Posterior cingulate gyrus (tissue), 11 donors: ENCODE measurements at places on chromosomes 2 and 18.

- DNase-seq = no peak
These were observed 48.6 kb downstream of the SMAD2 start for GRCh38 chr18:47881752-47882455.

- peak; percentile 98 for DNase-seq
These were observed at the start of gene CBLN2 for GRCh38 chr18:72544092-72544886. Gene CBLN2, minus strand, starts transcription at chr18:72544342. Its CDS starts 2,182 bp downstream, at chr18:72542160.

- DNase-seq = no peak
These were observed 92.7 kb downstream of the COPS8 start for GRCh38 chr2:237178396-237178795.

DNA sequence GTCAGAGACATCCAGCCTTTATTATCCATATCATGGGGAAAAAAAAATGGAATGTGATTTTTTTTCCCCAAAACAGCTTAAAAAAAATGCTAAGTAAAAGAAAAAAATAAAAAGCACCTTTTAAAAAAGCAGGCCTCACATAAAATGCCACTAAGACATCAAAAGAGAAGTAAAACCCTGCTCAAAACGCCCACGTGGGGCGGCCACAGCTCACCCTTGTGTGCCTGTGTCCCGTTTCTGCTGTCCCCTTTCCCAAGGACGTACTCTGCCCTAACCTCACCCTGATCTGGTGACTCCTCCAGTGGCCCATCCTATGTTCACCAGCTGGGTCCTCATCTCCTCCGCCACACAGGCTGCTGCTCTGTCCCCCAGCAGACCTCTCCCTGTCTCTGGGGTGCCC is 125.4 kb downstream of the NEDD4L start:
- DNase-seq = no peak

DNA sequence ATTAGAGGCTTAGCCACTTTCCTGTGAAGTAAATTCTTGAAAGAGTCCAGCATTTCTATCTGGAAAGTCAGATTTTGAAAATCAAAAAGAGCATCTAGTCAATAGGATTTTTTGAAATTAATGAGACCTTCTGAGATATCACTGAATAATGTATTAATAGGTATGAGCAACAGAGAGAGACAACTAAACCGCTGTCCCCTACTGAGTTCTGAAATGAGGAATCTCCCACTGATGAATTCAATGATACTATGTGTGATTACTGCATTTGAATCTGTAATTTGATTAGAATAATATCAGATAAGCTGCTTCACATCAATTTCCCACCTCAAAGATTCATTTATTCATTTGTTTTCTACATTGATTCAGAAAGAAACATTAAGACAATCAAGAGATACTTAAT is 252.8 kb downstream of the TMX3 start:
- no peak for DNase-seq

DNA sequence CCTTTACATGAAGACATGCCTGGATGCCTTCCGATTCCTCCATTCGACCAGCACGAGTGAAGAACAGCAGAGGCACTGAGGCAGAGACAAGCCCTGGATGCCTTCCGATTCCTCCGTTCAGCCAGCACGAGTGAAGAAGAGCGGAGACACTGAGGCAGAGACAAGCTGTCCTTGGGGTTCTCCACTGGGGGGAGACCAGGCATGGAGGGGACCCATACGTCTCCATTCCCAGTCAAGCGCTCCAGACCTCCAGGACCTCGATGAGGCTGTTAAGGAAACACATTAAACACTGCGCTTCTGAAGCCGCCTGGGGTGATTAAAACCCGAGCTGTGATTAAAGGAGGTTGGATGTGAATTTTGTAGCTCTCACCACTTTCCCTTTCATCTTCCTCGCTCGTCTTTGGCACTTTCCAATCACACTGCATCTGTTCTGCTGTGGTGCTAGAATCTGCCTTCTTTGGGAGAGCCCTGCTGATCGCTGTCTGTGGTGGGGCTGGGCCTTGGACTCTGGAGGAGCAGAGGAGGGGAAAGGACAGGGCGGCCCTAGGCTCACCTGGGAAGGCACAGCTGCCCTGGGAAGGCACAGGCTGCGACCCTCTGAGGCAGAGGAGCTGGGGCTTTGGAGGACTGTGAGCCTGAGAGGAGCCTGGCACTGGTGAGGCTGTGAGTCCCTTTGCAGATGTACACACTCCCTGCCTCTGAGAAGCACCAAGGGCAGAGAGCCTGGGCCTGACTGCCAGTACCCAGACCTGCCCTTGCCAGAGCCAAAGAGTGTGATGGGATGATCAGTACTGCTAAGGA is 463.1 kb upstream of the HS6ST1 start:
- DNase-seq = no peak
